Activated T-cell treated with anti-CD3 and anti-CD28 coated beads for 24 hours (primary cell): ENCODE measurements at places on chromosomes 6 and 20.

- peak; percentile 49 for DNase-seq
Measured at GRCh38 chr20:37615340-37616109, 78.3 kb upstream of the CTNNBL1 start.

DNA sequence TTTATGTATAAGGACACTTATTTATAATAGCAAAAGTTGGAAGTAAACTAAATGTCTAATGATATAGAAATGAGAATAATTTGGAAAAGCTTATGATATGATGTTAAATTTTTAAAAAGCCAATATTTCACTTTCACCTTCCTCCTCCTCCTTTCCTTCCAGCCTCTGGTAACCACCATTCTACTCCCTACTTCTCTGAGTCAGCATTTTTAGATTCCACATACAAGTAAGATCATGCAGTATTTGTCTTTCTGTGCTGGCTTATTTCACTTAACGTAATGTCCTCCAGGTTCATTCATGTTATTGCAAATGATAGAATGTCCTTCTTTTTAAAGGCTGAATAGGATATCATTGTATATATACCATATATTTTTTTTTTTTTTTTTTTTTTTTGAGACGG, 180.2 kb downstream of the RNF144B start:
- no peak for DNase-seq

- peak; percentile 54 for DNase-seq
Measured at GRCh38 chr20:43658069-43658722, 8.7 kb upstream of the MYBL2 start.

DNA sequence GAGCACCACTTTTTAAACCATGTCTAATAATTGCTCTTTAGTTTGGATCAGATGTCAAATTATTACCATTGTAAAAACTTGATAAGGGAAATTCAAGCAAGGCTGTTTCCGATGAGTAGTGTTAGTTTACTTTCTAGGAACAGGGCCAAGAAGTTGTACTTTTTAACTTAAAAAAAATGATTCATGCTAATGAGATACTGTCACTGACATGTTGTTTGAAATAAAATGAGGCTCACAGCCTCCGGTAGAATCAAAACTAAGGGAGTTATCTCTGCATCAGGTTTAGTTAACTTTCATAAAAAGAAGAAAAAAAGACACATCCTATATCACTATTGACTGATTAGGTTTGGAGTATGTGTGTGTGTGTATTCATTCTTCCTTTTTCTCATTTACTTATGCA, 55.2 kb upstream of the SUPT3H start:
- no peak for DNase-seq

- no peak for DNase-seq
Measured at GRCh38 chr6:45488889-45489288, 111.2 kb upstream of the SUPT3H start.

DNA sequence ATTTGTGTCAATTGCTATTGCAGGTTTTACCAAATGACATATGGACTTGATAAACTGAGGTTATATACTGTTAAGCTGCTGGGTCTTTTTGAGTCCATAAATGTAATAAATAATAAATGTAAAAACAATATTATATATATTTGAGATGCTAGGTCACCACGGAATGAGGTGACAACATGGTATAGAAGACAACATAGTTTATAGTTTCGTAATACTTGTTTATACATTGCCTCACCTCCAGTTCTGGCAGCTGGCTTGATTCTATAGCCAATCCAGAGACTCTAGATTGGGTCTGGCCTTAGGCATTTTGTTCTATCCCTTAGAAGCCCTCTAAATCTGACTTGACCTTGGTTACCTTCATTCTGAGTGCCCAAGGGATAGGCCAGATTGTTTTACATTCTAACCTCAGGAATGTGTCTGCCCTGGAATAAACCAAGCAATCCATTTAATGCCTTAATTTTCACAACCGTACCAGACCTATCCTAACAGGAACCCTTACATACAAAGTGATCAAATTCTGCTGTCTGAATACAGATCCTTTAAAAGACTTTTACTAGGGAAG, 61.5 kb upstream of the STXBP5 start:
- no peak for DNase-seq

DNA sequence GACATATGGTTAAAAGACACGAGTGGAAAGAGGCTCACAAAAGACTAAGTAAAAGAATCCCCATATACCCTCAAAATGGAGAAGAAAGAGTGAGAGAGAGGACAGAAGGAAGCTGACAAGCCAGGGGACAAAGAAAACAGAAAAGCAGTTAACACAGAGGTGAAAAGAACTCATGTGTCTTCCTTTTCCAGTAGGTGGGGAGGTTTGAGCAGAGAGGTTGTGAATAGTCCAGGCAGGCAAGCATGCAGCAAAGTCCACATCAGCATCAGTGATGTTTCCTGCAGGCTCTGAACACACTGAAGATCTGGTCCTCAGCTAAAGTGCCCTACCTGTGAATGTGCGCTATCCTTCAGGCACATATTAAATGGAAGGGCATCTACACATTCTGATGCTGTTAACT, 196.5 kb upstream of the IRAK1BP1 start:
- DNase-seq = no peak

DNA sequence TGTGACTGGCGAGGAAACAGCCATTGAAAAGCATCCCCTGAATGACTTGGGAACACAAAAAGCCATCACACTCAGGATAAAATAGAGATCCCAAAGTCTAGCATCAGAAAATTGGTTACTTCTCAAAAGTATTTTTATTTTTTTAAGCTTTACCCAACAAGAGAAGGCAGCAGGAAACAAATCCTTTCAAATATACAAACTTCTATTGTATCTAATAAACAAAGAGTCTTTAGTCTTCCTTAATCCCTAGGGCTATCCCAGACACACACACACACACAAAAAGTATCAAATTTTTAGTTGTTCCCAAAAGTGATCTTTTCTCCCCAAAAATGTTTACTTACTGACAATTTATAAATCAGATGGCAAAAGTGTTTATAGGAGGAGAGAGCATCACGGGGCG, 33.2 kb upstream of the MARCKS start:
- DNase-seq = no peak

DNA sequence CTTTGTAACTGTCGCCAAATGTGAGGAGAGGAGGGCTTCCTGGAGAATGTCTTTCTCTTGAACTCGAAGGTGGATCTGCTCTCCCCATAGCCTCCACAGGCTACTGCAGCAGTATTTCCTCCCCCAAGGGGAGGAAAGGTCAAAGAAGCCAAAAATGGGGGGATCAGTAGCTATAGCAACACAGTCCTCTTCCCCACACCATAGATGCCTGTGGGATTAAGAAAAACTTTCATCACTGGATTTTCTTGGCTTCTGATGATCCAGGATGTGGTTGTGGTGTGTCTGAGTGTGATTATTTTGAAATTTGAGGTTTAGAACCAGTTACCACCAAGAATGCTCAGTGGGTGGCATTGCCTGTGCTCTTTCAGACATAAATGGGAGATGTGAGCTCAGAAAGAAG, 140.1 kb upstream of the SPACA1 start:
- no peak for DNase-seq

DNA sequence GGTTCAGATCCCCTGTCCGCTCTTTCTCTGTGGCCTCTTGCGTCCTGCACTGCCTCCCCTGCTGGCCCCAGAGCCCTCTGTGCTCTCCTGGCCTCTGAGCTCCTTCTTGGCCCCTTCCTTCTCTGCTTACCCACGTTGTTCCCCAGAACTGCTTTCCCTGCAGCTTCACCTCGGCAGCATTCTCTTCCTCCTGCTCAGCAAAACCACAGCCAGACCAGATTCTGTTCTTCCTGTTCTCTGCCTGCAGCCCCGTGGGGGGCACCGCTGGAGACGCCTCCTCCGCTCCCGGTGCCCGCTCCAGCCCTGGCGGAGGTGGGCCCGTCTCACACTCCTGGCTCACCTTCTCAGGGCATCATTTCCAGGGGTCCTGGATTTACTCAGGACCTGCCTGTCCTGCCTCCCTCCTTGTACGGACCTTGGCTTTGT, 59.7 kb downstream of the TCP11 start:
- DNase-seq = no peak

DNA sequence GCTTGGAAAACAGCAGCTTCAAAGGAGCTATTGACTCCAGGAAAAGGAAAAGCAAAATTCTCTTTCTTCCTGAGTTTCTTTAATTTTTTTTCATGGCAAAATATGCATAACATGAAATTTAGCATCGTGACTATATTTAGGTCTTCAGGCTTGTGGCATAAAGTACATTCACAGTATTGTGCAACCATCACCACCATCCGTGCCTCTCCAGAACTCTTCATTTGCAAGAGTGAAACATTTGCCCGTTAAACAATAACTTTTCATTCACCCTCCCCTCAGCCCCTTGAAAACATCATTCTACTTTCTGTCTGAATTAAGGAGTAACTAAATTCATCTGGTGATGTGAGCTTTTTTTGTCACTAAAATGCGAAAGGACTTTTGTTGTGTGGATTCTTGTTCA, 251.7 kb downstream of the PHACTR1 start:
- DNase-seq = no peak

DNA sequence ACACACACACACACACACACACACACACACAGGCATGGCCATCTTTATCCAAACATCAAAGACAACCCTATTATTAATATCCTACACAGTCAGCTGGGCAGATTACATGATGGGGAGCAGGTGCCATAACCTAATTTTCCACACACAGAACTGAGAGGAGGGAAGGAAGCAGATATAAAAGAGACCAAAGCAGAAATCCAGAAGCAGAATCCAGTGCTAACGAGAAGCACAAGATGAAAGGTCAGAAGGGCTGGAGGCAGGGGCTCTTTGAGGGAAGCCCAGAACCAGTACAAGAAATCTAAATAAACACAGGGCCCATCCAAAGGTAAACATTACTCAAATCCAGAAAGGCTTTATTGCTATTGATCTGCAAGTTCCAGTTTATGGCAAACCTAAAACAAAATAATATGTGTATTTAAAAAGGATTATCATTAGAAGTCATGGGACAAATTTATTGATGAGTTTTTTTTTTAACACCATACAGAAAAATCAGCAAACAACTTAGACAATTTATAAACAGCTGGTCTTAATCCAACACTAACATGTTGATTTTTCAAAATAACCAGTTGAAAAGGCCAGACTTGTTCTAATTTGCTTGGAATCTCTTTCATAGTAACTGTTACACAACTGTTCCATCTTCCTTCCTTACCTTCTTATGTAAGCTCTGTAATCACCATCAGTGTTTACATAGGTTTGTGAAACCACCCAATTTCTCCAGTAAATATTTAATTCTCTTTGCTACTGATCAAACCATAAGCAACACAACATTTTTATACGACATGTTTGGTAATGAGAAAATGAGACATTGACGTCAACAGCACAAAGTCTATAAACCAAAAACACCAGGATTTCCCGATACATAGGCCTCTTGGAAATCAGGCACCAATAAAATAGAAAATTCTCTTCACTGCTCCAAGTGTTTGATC, 34.2 kb downstream of the SLC23A2 start:
- no peak for DNase-seq
